Effector CD4-positive, alpha-beta T cell (primary cell): ENCODE measurements at places on chromosomes 16 and 17.
A peak's percentile ranks its signal among the peaks of the same experiment; 100 is the strongest.

DNA sequence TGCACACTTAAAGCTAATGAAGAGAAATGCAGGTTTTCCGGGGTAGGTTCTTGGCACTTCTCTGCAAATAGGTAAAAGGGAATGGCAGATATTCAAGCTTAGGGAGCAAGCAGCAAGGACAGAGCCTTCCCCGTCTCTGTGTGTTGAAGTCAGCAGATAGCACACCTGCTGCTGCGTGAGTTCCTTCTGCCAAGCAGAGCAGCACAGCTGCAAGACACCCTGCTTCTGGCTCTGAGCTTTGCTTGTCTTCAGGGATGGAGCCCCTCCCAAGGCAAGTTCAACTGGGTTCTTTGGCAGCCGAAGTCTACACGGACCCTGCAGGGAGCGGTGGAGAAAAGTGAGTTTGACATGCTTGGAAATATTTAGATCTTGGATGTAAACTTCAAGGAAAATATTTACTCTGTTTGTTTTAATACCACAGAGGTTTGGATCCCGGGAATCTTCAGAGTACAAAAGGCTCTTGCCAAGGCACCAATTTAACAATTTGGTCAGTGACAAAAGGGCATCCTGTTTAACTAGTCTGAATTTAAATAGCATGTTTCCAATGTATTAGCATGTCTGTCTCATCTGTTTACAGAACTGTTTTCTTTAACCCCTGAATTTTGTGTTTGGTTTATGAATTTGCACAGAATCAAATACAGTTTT, 113.4 kb upstream of the KCNJ16 start:
- DNase-seq: no peak

DNA sequence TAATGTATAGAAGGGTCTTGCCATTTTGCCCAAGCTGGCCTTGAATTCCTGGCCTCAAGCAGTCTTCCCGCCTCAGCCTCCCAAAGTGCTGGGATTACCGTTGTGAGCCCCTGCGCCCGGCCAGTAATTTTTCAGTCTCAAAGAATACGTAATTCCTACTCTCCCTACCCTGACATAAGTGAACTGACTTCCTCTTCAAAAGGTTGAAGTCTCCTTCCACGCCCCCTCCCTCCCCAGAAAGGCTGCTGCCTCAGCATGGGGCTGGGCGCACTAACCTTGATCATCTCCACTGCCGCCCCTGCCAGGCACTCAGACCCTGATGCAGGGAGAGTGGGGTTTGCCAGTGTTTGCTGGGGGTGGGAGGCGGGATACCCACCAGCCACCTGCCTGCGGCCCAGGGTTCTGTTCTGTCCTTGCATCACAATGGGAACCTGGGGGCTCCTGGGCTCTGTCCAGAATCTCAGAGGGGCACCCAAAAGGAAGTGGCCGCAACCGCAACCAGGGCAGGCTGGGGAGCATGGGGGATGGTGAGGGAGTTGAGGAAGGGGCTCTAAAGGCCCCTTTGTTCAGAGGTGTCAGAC, 27.5 kb downstream of the KIFC3 start:
- no peak for DNase-seq

DNA sequence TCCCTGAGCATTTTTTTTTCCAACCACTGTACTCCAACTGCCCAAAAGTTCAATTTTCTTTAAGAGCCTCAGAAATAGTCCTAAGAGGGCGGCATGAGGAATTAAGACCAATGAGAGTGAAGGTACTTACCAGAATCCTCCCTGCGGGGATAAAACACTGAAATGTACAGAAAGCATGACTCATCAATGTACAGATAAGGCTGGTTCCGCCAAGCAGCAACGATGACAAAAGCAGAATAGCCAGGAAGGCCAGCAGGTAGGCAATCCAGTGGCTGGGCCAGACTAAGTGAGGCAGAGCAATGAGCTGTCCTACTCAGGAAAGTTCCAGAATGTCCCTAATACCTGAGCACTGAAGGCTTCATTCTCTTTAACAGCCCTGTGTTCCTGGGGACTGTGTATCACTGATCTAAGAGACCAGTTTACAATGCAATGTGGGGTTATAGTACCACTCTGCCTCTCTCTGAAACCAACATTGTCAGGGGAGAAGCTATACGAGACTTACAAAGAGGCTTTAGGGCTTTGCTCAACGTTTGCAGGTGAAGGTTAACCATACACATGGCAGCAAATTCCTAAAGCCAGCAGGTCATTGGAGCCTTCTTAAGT, 11.0 kb upstream of the GPR139 start:
- no peak for DNase-seq

DNA sequence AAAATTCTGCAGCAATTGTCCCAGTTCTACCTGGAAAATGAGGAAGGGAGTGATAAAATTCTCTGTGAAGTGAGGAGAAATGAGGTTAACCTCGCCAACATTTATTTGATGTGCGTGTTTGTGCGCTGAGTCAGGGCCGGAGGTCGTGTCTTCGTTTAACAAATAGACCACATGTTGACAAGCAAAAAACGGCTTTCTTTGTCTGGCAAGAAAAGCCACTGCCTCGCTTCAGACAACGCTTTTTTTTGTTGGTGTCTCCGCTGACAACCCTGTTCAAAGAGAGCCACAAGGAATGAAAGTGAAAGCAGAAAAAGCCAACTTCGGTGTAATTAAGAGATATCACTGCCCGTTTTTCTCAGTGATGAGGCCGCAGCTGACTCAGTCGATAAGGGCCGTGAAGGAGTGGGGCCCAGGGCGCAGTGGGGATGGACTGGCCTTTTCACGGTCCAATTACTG, 510.6 kb downstream of the CDH13 start:
- no peak for DNase-seq

- peak; percentile 46 for DNase-seq
Measured at GRCh38 chr17:82647593-82648164, 565 bp downstream of the WDR45B start.

GRCh38 chr17:63126607-63127006, 160.6 kb downstream of the TANC2 start:
- DNase-seq: no peak

DNA sequence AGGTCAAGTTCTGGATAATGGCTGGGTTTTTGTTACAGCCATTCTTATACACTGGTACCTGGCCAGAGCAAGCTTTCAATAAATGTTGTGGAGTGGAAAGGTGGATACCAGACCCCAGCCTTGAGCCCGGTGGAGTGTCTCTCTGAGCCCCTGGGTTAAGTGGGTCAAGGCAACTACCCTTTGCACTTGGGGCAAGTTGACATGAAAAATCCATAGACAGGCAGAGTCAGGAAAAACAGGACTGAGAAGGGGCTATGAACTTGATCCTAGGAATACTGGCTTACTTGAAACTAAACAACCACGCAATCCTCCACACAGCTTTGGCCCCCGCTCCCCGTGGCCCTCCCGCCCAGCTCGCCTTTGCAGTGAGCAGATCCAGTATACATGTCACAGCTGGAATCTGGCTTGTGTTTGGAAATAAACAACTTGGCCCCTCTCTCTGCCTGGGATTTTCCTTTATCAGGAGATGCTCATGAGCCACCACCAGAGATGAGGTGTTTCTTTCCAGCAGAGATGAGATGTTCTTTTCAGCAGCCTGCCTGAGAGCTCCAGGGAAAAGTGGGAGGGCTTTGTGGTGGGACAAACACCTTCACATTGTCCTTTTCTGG, 65.9 kb downstream of the KSR1 start:
- DNase-seq: no peak

DNA sequence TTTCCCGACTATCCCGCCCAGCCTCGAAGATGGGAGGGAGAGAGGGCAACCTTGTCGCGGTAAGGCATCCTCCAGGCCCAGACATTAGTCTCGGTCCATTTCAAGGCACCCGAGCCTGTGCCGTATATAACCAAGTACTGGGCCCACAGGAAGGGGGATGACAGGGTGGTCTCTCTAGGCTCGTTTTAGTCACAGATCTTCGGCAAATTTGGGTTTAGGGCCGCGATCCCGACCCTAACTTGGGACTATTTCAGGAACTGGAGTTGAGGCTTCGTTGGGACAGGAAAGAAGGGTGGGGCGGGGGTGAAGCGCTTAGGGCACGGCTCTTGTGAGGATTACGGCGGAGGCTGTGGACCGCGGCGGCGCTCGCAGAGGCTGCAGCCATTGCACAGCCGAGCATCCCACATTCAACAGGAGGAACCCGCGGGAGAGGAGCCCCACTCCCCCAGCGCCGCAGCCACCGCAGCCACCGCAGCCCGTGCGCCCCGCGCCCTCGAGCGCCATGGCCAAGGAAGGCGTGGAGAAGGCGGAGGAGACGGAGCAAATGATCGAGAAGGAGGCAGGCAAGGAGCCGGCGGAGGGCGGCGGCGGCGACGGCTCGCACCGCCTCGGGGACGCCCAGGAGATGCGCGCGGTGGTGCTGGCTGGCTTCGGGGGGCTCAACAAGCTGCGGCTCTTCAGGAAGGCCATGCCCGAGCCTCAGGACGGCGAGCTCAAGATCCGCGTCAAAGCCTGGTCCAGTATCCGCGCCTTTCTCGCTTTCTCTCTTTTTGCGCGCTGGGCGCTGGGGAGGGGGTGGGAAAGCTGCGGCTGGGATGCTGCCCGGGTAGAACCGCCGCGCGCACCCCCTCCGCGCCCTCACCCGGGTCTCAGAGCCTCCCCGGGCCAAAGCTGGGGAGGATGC, at the start of gene VAT1L:
Gene VAT1L (plus strand): TSS at position 384 of the 904 bp plus-strand sequence. CDS start 119 bp downstream, at position 503.
- DNase-seq: no peak

DNA sequence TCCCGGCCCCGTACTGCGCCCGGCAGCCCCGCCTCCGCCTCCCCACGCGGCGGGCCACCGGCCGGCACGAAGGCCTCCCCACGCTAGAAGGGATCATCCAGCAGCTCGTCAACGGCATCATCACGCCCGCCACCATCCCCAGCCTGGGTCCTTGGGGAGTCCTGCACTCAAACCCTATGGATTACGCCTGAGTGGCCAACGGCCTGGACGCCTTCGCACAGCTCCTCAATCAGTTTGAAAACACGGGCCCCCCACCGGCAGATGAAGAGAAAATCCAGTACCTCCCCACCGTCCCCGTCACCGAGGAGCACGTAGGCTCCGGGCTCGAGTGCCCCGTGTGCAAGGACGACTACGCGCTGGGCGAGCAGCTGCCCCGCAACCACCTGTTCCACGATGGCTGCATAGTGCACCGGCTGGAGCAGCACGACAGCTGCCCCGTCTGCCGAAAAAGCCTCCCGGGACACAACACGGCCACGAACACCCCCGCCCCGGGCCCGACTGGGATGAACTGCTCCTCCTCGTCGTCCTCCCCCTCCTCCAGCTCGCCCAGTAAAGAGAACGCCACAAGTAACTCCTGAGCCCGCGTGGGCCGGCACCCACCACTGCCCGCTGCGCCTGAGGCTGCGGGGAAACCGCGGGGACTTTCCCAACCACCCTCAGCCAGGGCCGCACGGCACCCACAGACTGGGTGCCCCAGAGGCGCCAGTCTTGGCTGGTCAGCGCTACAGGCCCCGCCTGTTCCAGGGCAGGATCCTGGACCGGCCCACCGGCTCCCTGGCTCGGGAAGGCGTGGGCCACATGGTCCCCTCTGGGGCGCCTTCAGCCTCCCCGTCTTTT, 39.0 kb upstream of the AKAP1 start:
- DNase-seq: peak; percentile 2

DNA sequence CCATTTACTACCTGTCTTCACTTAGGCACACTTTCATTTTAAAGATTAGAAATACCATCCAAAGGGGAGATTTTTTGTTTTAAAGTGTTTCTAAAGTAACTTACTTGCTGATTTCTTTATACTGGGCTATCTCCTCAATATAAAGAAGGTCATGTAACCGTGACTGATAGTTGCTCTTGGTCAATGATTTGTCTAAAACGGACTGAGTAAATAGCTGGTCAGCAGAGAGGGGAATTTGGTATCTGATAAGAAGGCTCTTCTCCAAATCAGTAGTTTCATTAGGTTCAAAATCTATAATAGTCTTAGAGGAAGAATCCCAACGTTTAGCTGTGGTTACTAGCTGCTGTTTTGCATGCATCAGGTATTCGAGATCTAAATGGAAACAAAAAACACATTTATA, 66.4 kb downstream of the HELZ start:
- DNase-seq: no peak

DNA sequence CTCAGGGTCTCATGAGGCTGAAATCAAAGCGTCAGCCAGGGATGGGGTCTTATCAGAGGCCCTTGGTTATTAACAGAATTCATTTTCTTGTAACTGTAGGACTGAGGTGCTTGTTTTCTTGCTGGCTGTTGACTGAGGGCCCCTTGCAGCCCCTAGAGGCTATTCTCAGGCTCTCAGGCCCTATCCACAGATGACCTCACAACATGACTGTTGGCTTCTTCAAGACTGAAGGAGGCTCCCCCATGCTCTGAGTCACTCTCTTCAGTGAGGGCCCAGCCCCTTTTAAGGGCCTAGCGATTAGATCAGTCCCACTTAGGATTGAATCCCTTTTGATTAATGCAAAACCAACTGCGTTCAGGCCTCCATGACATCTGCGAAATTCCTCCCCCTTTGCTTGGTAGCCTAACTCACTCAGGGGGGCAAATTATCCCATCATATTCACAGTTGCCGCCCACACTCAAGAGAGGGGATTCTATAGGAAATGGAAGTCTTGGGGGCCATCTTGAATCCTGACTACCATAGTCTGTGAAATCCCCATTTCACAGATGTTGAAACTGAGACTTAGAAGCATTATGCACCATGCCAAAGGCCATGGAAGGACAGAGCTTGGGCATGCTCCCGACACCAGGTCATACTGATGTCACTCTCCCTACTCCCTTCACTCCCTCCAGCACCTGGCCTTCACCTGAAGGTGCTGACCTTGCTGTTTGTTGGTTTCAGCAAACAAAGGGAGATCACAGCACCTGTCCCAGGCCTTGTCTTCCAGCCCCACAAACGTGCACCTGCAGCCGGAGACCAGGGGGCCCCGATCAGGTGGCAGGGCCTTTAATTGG, 592.3 kb downstream of the MAF start:
- DNase-seq: no peak

DNA sequence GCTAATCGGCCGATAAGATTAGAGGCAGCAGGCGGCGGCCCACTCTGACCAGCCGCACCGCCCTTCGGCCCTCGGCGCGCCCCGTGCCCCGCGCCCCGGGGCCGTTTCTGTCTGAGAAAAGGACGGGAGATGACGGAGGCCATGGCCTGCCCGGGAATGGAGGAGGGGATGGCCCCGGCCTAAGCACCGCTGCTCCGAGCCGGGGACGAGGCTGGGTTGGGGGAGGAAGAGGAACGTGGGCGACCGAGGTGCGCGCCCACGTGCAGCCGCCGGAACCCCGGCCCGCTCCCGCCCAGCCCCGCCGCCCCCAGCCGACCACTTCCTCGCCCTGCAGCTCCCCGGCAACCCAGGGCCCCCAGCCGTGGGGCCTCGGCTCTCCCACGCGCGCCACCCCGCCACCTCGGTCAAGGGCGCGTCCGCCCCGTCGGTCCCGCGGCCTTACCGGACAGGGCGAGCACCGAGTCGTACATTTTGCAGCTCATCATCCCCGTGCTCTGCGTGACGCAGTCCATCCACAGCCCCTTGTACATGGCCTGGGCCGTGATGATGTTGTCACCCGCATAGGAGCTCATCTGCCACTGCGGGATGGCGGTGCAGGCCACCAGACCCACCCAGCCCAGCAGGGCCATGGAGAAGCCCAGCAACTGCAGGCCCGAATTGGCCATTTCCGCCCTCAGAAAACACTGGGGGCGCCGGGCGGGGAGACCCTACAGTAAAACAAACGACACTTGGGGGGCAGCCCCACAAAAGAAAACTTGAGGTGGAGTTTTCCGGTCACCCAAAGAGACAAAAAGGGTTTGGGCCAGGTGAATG, 693 bp downstream of the CLDN7 start:
- no peak for DNase-seq
